Upper lobe of left lung (tissue), 6 donors: ENCODE measurements at places on chromosomes 16 and 17. TPM values are rescaled to one million over a fixed set of nuclear protein-coding genes. Genes with fewer than 3 reads are reported as not detected.

DNA sequence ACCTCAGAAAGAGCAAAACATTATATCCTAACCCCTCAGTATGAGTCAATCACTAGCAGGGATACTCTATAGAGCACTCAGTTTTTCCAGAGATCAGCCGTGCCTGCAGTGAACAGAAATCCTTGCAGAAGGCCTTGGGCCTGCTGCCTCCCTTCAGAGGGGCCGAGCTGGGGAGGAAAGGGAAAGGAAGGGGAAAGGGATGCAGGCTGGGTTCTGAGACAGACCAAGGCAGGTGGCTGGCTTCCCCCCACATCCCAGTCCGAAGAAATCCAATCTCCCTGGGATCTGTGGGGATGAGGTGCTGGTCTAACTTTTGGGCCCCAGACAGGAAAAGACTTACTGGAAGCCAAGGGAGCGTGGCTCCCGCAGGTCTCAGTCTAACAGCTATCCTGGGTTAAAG, 25.3 kb downstream of the SRL start:
- no peak overlapping the region for H3K4me3 ChIP-seq
- no peaks in the 10 kb centered on the region for H3K27me3 ChIP-seq
- peaks cover 13% of the 10 kb centered on the region for H3K4me1 ChIP-seq

DNA sequence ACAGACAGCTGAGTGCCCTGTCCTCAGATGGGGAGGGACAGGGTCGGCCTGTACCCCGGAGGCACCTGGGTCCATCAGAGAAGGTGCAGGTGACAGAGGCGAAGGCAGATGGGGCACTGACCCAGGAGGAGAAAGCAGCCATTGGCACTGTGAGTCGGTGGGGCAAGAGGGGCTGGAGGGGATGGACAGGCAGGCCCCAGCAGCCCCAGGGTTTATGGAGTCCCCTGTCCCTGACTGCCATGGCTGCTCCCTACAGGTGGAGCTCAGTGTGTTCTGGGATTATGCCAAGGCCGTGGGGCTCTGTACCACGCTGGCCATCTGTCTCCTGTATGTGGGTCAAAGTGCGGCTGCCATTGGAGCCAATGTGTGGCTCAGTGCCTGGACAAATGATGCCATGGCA, 32.1 kb downstream of the ANKRD40 start:
- no peaks in the 10 kb centered on the region for H3K36me3 ChIP-seq
- H3K27me3 ChIP-seq = no peaks in the 10 kb centered on the region
- H3K27ac ChIP-seq = no peak overlapping the region
- peaks cover 3% of the 10 kb centered on the region for H3K4me1 ChIP-seq
- DNase-seq = no peak

DNA sequence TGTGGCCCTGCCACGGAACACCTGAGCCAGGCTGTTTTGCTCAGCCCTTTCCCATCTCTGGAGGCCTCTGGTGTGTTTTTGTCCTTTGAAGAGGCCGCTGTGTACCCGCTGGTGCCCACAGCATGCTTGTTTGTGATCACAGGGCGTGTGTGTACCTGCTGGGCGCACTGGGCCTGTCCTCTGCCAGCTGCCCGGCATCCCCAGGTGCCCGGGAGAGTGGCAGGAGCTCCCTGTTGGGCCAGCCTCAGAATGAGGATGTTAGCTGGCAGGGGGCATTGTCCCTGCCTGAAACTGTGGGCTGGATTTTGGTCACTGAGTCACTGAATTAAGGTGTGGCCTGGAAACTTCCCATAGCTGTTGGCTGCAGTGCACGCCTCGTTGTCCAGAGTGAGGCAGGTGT, 31.1 kb downstream of the BAIAP2 start:
- peak overlapping the region; percentile 54 for H3K27ac ChIP-seq
- no peaks in the 10 kb centered on the region for H3K27me3 ChIP-seq
- no peak overlapping the region for H3K4me3 ChIP-seq
- no peaks in the 10 kb centered on the region for H3K36me3 ChIP-seq
- no peak for DNase-seq

DNA sequence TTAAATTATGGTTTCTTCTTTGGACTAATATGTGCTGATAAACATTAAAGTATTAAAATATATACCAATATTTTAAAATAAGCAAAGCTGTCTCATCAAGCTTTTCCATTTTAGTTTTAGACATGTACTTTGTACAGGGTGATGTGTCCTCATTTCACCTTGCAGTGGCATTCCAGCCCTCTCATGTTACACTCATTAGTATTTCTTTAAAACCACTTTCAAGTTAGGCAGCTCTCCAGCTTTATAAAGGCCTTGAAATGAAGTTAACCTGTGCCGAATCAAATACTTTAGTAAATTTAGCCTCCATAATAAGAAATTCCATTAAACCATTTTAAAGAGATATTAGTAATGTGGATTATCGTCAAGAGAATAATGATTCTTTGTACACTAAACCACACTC, 107.6 kb upstream of the HLF start:
- H3K4me1 ChIP-seq = peaks cover 19% of the 10 kb centered on the region
- no peaks in the 10 kb centered on the region for H3K36me3 ChIP-seq
- H3K4me3 ChIP-seq = no peak overlapping the region
- DNase-seq = peak; percentile 29

The DLX4 gene
- total RNA-seq = 1.9 TPM

DNA sequence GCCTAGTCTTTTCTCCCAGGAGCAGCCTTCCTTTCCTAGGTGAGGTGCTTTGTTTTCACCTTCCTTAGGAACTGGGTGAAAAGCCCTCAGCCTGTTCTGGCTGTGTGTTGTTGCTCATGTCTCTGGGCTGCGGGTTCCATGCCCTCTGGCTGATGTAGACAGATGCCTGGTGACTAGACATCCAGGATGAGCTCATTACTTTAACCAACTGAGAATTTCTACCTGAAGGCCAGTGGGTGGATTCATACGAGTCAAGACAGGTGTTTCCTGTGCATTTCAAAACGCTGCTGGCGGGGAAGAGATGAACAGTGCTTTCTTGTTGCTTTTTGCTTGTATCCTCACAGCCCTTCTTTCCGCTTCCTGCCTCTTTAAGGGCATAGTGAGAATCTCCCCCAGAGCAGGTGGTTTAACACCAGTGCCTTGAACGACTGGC, 22.3 kb downstream of the SAP30BP start:
- no peak overlapping the region for H3K4me3 ChIP-seq
- H3K4me1 ChIP-seq = peaks cover 59% of the 10 kb centered on the region
- no peaks in the 10 kb centered on the region for H3K27me3 ChIP-seq

The CES1 gene
- total RNA-seq = 208 TPM
